Sciatic nerve (tissue), 2 donors: ENCODE measurements at places on chromosomes 11 and 22. TPM values are rescaled to one million over a fixed set of nuclear protein-coding genes. Genes with fewer than 3 reads are reported as not detected.
A peak's percentile ranks its signal among the peaks of the same experiment; 100 is the strongest.

- DNase-seq = no peak
Measured at GRCh38 chr11:131894615-131895544, 524.5 kb downstream of the NTM start.

GRCh38 chr11:19474954-19475721, 234.4 kb upstream of the E2F8 start:
- no peak for DNase-seq

- DNase-seq = no peak
Measured at GRCh38 chr11:1839924-1840779, 1.4 kb downstream of the TNNI2 start.

DNA sequence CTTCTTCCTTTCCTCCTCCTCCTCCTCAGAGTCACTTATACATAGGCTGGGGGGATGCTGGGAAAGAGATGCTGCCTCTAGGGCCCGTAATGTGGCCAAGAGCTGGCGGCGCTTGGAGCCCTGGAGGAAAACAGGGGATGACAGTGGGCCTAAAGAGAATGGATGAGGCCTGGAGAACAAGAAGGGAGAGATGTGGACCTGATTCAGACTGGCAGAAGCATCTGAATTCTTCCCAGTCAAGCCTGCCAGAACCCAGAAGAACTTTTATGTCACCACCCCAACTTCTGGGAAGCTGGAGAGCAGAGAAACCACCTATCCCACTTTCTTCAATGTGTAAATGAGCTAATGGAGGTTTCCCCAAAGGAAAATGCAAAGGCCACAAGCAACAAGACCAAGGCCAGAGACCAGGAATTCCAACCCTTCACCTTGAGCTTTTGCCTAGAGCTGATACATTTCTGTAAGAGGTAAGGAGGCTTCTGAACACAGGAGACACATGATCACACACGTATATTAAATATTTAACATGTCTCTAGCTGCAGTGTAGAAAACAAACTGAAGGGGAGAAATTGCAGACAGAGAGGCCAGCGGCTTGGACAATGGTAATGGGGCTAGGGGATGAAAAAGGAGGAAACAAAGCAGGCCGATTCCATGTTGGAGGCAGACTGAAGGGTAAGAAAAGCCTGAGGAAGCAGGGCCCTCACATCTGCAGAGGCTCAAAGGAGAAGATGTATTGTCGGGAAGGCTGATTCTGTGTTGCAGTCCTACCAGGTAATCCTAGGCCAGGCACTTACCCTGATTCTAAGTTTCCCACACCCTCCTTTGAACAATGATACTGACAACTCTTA, 1.1 kb downstream of the RRP8 start:
- no peak for DNase-seq

- DNase-seq = no peak
Measured at GRCh38 chr11:22133776-22134175, 59.1 kb upstream of the ANO5 start.

DNA sequence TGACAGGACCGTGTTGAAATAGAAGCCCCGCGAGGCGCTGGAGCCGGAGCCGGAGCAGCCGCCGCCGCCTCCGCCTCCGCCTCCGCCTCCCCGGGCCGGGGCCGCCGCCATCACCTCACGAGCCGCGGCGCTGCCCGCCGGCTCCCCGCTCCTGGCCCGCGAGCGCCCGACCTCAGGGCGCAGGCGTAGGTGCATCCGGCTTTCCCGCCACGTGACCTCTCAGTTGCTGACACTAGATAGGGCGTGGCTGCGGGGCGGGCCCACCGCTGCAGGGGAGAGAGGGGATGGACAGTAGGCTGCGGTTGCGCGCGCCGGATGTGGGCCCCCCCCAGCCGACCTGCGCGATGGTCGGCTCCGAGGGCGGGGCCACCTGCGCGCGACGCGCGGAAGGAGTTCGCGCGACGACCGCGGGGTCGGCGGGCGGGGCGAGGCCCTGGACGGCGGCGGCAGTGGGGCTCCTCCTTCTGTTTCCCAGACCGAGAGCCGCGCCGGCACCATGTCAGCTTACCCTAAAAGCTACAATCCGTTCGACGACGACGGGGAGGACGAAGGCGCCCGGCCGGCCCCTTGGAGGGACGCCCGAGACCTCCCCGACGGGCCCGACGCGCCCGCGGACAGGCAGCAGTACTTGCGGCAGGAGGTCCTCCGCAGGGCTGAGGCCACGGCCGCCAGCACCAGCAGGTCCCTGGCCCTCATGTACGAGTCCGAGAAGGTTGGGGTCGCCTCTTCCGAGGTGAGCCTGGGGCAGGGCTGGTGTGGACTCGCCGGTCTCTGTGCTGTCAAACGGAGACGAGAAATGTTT, at the start of the genes PI4KA and SNAP29:
TSS of gene PI4KA (minus strand) at position 197 of the 802 bp plus-strand sequence. CDS start at position 111, 86 bp downstream.
TSS of gene SNAP29 (plus strand) at position 393 of the 802 bp plus-strand sequence. CDS start at position 497, 104 bp downstream.
- DNase-seq = peak; percentile 99

HSPB2 gene
- 14.4 TPM for total RNA-seq

IL17RA gene
- total RNA-seq = 22.3 TPM

TNNI2 gene
- total RNA-seq = not detected
